Hematopoietic multipotent progenitor cell treated with erythropoietin and hydrocortisone succinate and interleukin-3 and kit ligand, for 4 days (in vitro differentiated cells): ENCODE measurements at places on chromosomes 16 and 17.

DNA sequence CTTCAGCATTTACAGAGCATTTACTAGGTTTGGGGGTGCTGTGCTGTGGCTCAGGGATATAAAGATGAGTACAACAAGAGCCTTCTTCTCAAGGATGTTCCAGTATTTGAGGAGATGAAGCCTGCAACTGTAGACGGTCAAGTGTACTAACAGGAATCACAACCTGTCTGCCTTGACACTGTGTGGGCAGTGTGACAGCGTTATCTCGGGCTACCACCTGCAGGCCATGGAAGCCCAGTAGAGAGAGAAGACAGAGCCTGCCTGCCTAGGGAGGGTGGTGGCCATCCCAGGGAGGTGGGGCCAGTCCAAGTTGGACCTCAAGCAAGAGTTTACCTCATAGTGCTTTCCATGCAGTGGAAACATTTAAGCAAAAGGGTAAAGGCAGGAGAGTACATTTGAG lies 215.1 kb upstream of the ASIC2 start:
- DNase-seq = no peak

- peak; percentile 51 for DNase-seq
Measured at GRCh38 chr17:34542700-34543336, 36.6 kb upstream of the TMEM132E start.

- DNase-seq = no peak
Measured at GRCh38 chr16:4680673-4681470, 12.5 kb upstream of the NUDT16L1 start.

DNA sequence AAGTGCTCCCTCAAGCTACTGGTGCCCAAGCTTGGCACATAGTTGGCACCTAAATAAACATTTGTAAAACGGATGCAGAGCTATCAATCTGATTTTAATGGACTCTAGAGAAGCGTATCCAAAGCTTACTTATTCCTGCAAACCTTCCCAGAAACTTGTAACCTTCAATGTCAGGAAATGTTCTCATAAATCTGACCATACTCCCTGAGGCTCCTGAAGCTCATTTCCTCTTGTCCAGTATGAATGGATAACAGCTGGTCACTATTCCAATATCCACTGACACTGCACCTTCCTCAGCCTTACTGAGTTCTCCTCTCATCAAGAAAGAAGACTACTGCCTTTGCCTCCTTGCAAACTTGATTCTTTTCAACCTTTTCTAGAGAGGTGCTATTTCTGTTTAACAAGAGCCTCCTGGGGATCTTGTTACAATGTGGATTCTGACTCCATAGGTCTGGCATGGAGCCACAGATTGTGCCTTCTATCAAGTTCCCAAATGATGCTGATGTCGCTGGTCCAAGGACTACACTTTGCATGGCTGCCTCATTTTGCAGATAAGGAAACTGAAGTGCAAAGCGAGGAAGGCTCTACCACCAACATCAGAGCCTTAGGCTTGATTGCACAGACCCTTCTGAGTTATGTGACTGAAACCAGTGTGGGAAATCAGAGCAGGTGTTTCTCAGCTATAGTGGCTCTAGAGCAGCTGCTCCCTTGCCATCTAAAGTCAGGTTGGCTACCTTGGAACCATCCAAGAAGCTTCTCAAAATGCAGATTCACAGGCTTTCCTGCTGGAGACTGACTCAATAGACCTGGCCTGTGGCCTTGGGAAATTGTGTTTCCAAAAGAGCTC lies 377.8 kb downstream of the SOX9 start:
- no peak for DNase-seq

- DNase-seq = no peak
Measured at GRCh38 chr17:30224419-30224960, 11.0 kb downstream of the SLC6A4 start.

- peak; percentile 91 for DNase-seq
Measured at GRCh38 chr17:28552176-28552999, at the start of gene UNC119. UNC119 (minus strand) TSS chr17:28552624; CDS start chr17:28552557, 67 bp downstream.

DNA sequence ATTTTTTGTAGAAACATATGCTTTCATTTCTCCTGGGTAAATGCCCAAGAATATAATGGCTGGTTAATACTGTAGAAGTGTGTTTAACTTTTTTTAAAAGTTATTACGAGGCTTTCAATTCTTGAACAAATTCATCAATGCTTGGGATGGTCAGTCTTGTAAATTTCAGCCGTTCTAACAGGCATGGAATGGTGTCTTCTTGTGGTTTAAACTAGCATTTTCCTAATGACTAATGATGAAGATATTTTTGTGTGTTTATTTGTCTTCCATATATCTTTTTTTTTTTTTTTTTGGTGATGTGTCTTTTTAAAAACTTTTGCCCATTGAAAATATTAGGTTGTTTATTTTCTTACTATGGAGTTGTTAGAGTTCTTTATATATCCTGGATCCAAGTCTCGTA lies 67.1 kb downstream of the MGAT5B start:
- DNase-seq = no peak

- no peak for DNase-seq
Measured at GRCh38 chr16:68455631-68456030, 7.3 kb upstream of the SMPD3 start.

GRCh38 chr16:79623062-79623461 lies 22.5 kb upstream of the MAF start:
- no peak for DNase-seq

- peak; percentile 26 for DNase-seq
Measured at GRCh38 chr17:31286587-31286986, 10.5 kb downstream of the OMG start.

DNA sequence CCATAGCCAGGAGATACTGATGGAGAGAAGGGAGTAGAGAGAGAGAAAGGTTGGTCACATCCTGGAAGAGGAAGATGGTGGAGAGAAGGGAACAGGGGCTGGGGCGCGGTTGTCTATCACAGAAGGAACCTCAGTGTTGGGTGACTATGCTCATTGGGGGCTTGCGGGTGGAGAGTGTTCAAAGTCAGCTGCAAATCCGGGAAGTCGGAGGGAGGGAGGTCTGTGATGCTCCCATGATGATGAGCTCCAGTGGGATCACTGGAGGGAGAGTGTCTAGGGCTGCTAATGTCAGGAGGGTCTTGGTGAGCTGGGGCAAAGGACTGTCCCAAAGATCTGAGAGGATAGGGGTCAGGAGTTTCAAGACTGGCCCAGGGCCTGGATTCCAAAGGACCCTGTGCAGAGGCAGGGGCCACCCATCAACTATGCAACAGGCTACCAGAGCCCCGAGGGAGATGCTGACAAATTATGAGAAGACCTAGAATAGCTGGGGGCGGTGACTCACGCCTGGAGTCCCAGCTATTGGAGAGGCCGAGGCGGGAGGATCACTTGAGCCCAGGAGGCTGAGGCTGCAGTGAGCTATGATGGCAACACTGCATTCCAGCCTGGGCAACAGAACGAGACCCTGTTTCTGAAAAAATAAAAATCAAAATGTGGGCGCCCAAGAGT lies 2.6 kb downstream of the SPDYE4 start:
- no peak for DNase-seq

- no peak for DNase-seq
Measured at GRCh38 chr17:50191359-50192143, 9.9 kb downstream of the COL1A1 start.

GRCh38 chr17:12866244-12866643 lies 76.9 kb downstream of the ARHGAP44 start:
- DNase-seq = no peak

- DNase-seq = no peak
Measured at GRCh38 chr17:42527932-42528331, 8.1 kb upstream of the NAGLU start.

DNA sequence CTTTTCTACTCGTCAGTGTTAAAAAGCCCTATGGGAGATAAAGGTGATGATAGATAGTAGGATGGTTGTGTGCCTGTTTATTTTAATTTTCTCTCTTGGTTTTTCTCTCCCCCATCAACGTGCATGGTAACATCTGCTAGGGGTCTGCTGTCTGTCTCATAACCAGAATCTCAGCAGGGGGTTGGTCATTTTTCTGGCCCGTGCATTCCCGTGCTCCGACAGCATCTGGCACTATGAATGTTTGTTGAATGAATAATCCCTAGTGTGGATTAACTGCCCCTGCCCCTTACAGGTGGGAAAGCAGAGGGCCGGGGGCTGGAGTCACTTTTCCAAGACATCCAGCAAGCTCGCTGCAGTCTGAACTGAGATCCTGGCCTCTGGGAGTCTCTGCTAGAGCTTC lies 6.3 kb downstream of the CA5A start:
- DNase-seq = no peak

- DNase-seq = no peak
Measured at GRCh38 chr16:68451676-68452075, 3.4 kb upstream of the SMPD3 start.

DNA sequence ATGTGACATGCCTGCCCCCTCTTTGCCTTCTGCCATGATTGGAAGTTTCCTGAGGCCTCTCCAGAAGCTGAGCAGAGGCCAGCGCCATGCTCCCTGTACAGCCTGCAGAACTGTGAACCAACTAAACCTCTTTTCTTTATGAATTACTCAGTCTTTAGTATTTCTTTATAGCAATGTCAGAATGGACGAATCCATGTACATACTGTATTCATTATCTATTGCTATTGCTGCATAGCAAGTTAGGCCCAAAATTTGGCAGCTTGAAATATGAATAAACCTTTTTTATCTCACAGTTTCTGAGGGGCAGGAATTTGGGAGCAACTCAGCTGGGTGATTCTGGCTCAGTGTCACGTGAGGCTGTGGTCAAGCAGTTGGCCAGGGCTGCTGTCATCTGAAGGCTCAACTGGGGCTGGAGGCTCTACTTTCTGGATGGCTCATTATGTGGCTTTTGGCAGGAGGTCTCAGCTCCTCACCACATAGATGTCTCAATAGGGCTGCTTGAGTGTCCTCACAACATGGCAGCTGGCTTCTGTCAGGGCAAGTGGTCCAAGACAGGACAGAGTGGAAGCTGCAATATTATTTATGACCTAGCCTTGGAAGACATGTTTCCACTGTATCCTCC lies 40.0 kb downstream of the SOCS1 start:
- DNase-seq = no peak

- no peak for DNase-seq
Measured at GRCh38 chr16:14389359-14389758, 240.7 kb downstream of the PARN start.

- DNase-seq = no peak
Measured at GRCh38 chr16:47848421-47849109, 307.2 kb downstream of the ABCC12 start.

DNA sequence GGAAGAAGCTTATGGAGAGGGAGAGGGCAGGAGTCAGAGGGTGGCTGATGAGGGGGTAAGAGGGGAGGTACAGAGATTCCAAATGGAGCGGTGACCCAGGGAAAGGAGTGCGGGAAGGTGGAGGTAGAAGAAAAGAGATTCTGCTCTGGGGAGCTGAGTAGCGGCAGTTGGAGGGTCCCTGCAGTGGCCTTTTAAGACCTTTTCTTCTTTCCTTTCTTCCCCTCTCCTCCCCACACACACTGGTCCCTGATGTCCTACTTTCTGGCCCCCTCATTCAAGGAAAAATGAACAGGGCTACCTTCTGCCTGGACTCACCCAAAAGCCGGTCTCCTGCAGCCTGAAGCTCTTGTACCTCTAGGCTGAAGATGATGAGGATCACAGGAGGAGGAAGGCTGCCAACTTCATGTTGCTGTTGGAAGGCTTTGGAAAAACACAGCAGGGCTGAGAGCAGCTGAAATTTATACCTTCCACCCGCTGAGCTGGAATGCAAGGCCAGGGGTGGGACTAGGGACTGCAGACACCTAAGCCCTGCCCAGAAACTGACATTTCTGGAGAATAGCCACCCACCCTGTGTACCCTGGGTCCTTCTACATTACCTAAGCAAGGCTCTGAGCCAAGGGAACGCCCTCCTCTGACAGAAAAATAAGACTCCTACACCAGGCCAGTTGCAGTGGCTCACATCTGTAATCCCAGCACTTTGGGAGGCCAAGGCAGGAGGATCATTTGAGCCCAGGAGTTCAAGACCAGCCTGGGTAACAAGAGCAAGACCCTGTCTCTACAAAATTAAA lies 9.4 kb upstream of the HEATR6 start:
- peak; percentile 18 for DNase-seq

GRCh38 chr17:63434951-63435571 lies 11.0 kb downstream of the CYB561 start:
- DNase-seq = peak; percentile 95

DNA sequence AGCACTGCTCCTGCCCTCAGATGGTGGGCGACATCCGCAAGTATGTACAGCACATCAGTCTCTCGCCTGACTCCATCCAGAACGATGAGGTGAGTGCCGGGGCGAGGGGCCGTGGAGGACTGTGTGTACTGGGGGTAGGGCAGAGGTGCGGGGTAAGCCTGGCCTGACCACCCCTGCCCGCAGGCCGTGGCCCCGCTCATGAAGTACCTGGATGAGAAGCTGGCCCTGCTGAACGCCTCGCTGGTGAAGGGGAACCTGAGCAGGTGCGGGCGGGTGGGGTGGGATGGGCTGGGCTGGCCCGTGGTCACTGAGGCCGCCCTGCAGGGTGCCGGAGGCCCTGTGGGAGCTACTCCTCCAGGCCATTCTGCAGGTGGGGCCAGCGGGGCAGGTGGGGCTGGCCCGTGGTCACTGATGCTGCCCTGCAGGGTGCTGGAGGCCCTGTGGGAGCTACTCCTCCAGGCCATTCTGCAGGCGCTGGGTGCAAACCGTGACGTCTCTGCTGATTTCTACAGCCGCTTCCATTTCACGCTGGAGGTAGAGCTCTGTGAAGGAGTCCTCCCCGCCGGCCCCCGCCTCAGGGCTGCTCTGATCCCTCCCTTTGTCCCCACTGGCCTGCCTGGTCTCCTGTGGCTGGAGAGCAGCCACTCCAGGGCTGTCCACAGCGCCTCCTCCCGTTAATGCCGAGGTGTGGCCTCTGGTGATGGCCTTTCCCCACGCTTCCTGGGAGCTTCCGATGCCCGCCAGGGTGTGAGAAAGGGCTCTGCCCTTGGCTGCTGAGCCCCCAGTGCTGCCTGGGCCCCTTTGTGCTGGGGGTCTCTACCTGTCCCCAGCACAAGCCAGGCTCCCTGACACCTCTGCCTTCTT lies 5.0 kb downstream of the TSR3 start:
- no peak for DNase-seq

DNA sequence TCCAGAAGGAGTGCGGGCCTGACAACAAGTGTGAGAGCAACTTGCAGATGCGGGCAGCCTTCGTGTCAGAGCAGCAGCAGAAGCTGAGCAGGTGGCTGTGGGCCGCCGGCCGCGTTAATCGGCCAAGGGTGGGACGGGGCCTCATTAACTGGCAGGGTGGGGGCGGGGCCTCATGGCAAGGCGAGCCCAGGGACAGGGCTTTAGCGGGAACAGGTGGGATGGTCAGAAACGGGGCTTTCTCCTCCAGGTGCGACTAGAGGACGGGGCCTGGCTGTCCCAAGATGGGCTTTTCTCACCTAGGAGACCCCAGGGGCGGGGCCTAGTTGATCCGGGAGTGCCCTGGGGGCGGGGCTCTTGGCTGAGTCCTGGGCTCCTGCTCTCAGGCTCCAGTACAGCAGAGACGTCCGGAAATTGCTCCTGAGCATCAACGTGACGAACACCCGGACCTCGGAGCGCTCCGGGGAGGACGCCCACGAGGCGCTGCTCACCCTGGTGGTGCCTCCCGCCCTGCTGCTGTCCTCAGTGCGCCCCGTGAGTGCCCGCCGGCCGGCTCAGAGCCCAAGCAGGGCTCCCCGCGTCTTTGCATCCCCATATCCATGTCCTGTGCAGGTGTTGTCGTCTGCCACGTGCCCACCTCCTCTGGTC lies 18.4 kb upstream of the PDK2 start:
- DNase-seq = no peak
